ENCODE measurements at places on chromosomes 5 and 9.
A peak's percentile ranks its signal among the peaks of the same experiment; 100 is the strongest.

DNA sequence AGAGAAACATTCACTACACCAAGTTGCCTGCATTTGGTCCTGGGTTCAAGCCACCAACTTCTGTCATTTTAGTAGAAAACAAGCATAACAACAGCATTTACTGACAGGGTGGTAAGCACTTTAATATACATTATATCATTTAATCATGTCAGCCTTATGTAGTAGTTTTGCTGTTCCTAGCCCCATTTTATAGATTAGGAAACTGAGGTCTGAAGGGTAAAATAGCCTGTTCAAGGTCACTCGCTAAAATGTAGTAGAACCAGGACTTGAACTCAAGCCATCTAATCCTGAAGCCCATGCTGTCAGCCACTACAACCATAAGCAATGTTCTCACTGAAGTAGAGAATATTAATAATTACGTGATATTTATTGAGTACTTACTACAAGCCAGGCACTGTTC lies 59.7 kb upstream of the TRIM32 start:
- DNase-seq, result no peak

GRCh38 chr5:83741571-83741970 lies 20.9 kb upstream of the HAPLN1 start:
- no peak for DNase-seq

GRCh38 chr9:86241216-86241615 lies 18.2 kb downstream of the C9orf153 start:
- DNase-seq, result no peak

- no peak for DNase-seq
Observed at GRCh38 chr5:3026099-3026498, 274.6 kb upstream of the IRX2 start.

DNA sequence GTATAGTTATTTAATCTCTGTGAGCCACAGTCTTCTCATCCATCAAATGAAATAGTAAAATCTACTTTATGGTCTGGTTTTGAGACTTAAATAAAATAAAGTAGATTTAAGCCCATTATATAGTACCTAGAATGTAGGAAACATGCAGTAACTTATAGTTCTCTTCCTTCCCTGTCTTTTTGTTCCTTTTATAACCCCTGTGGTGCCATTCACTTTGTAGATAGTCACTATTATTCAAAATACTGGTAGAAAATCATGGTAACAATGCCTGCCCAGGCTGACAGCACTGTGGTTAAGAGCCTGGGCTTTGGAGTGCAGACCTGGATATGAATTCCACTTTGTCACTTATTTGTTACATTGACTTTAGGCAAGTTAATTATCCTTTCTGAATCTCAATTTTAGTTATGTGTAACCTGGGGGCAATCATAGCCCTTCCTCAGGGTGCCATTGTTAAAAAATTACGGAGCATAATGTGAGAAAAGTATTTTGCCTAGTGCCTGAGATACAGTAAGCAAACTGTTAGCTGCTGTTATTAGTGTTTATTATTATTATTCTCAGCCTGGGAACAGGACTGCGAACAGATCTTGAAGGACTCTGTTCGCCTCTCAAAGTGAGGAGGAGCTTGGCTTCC lies 100.4 kb downstream of the RALGPS1 start:
- no peak for DNase-seq

DNA sequence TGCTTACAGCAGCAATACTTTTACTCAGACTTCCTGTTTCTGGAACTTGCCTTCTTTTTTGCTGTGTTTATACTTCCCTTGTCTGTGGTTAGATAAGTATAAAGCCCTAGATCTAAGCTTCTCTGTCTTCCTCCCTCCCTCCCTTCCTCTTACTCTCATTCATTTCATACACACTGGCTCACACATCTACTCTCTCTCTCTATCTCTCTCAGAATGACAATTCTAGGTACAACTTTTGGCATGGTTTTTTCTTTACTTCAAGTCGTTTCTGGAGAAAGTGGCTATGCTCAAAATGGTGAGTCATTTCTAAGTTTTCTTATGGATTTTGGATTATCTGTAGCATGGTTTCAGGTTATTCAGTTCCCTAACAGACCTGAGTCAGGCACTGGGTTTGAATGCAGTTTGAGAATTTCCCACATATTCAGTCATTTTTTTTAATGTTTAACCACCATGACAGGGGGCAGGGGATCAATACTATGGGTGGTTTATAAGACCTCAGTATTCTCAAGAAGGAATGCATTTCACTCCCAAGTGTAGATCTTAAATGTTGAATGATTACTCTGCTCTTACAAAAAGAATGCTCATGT lies at the start of gene IL7R:
IL7R (plus strand) TSS at position 127 of the 587 bp plus-strand sequence; CDS start at position 214, 87 bp downstream.
- DNase-seq, result no peak

GRCh38 chr5:109080896-109081295 lies 328.9 kb downstream of the PJA2 start:
- no peak for DNase-seq

DNA sequence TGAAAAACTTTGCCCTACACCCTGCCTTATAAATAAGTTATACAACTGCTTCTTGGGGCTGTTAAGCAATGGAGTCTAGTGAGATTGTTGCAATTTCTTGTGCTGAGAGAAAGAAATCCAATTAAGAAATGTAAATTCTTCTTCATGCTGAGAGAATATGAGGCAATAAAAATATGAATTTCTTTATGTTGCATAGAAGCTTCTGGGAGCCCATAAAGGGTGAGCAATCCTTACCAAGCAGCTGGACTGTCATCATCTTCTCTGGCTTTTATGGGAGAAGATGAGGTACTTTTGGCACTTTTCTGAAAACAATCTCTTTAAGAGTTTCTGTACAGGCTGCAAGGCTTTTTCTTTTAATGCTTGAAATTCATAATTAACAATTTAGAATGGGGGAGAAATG lies 204.3 kb downstream of the DMRTA1 start:
- DNase-seq, result no peak

DNA sequence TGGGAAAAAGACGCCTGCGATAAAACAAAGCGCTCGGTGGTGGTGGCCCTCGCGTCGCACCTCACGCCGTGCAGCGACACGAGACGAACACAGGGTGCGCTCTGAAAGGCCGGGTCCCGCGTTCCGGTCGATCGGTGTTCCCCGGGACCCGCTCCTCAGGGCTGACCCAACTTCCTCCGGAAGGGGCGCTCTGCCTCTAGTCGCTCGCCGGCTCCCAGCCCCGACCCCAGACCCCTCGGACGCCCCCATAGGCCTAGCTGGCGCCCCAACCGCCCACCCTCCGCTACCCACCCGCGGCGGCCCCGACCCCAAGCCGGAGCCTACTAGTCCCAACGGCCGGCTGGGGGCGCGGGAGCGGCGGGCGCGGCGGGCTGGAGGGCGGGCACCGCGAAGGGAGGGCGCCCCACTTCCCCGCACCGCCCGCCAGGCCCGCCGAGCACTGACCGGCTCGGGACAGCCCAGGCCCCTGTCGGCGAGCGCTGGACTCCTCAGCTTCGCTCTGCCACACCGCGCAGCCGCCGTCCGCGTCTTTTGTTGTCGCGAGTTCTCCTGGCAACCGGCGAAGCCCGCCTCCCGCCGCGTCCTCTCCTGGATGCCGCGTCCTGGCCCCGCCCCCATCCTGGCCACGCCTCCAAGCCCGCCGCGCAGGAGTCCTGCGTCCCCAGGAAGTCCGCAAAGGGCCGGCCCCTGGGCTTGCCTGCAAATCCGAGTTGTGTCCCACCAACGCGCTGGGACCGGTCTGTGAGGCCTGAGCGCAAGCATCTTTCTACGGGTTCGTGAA lies at the start of gene KIF27:
KIF27 (minus strand) TSS at position 506 of the 781 bp plus-strand sequence. CDS start 5,841 bp downstream, outside the sequence.
- DNase-seq, result peak; percentile 51

- DNase-seq, result no peak
Observed at GRCh38 chr9:92276331-92277032, 17.0 kb downstream of the IARS1 start.

DNA sequence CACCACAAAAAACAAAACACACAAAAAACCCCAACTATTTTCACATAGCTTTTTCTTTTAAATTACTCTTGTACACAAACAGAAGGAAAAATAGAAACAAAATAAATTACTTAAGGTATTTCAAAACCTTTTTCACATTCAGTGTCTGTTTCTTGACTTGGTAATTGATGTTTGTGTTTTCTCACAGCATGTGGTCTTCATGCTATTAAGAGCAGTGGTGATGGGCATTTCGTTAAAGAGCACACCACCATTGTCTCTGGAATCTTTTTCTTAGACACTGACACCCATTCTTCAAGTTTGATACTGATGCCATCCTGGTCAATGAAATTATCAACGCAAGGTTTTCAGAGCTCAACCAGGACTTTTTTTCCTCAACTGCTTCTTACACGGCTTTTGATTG lies 63.8 kb downstream of the SLC28A3 start:
- no peak for DNase-seq

DNA sequence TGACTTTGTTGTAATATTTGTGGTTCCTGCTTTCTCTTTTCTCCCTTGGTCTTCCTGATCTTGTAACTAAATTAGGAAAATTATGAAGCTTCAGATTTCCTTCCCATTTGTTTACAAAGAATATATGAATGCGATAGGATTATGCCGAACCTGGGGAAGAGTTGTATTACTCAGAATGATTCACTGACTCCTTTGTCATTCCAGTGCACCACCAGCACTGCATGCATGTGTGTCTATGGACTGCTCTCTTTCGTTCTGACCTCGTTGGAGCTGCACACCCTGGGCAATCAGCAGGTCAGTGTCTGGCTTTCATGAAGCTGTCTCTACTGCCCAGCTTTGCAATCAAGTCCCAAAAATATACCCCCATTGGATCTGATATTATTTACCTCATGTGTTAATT lies 25.5 kb downstream of the NUP188 start:
- no peak for DNase-seq

All from DMS79 treated with DMSO at 0.1 percent for 48 hours (cell line).